Pancreas (tissue), 10 donors: ENCODE measurements at places on chromosomes 2 and 18.
A peak's percentile ranks its signal among the peaks of the same experiment; 100 is the strongest.

GRCh38 chr2:200693836-200694470, 108.1 kb downstream of the AOX1 start:
- no peak overlapping the region for H3K4me3 ChIP-seq
- H3K27me3 ChIP-seq, result no peaks in the 10 kb centered on the region
- DNase-seq, result no peak
- H3K36me3 ChIP-seq, result no peaks in the 10 kb centered on the region

- no peaks in the 10 kb centered on the region for H3K36me3 ChIP-seq
- no peak for DNase-seq
- no peak overlapping the region for H3K27ac ChIP-seq
- H3K4me3 ChIP-seq, result peak overlapping the region; percentile 1
- H3K27me3 ChIP-seq, result no peaks in the 10 kb centered on the region
These were observed 62.5 kb downstream of the GNAL start for GRCh38 chr18:11751341-11752115.

DNA sequence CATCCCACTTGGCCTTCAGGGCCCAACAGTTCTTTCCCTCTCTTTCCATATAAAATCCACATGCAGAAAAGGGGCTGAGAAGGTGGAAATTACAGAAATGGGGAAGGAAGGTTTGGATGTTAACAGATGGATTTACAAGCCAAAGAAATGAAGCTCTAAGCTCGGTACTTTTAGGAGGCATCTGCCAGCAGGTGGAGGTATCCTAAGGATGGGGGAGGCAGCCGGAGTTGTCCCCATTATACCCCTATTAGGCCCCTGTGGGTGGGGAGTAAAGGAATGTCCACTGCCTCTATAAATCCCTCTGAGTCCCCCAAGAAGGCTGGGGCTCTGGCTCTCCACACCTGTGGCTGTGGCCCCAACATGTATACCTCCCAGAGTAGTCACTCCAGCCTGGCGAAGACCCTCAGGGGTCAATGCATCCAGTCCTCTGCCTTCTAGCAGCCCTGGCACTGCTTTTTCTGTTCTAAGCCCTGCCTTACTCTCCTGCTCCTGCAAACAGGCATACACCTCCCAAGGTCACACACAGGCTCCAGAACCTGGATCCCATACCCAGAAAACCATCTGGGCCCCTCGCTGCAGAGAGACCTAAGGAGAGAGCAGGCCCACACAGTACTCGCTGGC, 1.2 kb downstream of the FBXO41 start:
- H3K27me3 ChIP-seq, result no peaks in the 10 kb centered on the region
- no peak for DNase-seq
- no peaks in the 10 kb centered on the region for H3K4me1 ChIP-seq
- H3K36me3 ChIP-seq, result no peaks in the 10 kb centered on the region
- H3K4me3 ChIP-seq, result peak overlapping the region; percentile 87
- H3K27ac ChIP-seq, result no peak overlapping the region

- H3K27ac ChIP-seq, result no peak overlapping the region
- no peaks in the 10 kb centered on the region for H3K4me1 ChIP-seq
- no peaks in the 10 kb centered on the region for H3K27me3 ChIP-seq
- no peak overlapping the region for H3K4me3 ChIP-seq
These were observed 423.4 kb downstream of the ZEB2 start for GRCh38 chr2:144096531-144096930.

DNA sequence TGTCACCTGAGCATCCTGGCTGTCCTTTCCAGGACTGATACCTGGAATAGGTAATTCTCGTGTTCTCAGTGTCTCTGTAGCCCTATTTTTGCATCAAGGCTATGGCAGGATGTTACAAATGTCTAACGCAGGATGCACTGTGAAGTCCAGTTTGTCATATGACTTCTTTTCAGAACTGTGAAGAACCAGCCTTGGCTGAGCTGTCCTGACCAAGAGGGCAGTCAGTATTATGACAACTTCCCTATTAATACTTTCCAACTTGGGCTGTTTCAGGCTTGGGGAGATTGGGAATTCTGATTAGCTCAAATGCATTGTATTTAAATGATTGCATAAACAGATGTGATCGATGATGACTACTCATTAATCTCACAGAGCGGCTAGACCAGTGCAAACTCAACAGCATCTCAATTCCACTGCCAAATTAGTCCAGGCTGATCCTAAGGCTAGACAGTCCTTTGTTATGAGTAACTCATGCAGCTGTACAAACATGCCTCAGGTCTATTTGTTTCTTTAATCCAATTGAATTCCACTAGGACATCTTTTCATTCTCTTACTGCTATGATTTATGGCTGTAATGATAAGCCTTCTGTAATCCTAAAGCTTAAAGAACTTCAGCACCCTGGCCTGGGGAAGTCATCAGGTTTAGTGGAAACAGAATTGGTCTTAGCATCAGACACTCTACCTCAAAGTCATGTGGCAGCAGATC, 331.6 kb downstream of the KCNS3 start:
- no peaks in the 10 kb centered on the region for H3K36me3 ChIP-seq
- H3K27me3 ChIP-seq, result no peaks in the 10 kb centered on the region
- no peak overlapping the region for H3K4me3 ChIP-seq
- no peaks in the 10 kb centered on the region for H3K4me1 ChIP-seq
- DNase-seq, result no peak

DNA sequence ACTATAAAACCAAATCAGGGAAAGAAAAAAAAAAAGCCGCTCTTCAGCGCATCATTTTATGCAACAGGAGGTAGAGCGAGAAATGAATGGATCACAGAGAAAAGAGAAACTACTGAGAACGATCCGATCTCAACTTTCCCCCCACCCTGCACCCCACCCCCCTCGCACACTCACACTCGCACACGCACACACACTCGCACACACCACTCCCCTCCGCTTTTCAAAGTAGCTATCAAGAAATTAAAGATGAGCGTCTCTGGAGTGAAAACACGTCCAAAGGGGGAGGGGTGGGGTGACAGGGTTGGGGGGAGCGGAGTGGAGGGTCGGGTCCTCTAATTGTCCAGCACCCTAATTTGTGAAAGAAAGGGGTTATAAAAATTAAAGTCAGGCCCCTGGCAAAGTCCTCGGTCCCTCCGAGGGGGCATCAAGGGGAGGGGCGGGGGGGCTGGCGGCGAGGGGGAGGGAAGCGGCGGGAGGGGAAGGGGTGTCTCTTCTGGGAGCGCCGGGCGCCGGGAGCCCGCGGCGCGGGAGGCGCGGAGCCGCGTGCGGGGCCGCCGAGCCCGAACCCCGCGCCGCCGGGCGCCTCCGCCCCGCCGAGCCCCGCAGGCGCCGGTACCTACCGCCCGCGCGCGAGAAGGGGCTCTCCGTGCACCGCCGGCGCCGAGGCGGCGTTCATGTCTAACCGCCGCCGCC, 428 bp downstream of the TCF4 start:
- H3K27ac ChIP-seq, result no peak overlapping the region
- peak overlapping the region; percentile 28 for H3K4me3 ChIP-seq
- DNase-seq, result no peak
- H3K4me1 ChIP-seq, result no peaks in the 10 kb centered on the region

DNA sequence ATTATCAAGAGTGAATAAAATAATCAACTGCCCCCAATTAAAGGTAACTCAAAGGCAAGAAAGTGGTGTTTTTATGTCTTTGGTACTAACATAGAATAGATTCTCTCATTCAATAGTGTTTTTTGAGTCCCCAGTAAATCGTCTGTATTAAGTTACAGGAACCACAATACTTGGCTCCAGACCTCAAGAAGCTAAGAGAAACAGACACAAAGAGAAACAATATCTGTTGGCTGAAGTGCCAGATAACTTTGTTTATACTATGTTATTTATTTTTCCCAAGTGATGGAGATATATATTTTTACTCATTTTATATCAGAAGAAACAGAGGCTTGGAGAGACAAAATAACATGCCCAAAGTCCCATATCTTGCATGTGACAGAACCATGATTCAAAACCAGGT, 201.7 kb upstream of the HNRNPA3 start:
- no peak overlapping the region for H3K4me3 ChIP-seq
- no peaks in the 10 kb centered on the region for H3K27me3 ChIP-seq
- H3K36me3 ChIP-seq, result no peaks in the 10 kb centered on the region
- no peak overlapping the region for H3K27ac ChIP-seq

DNA sequence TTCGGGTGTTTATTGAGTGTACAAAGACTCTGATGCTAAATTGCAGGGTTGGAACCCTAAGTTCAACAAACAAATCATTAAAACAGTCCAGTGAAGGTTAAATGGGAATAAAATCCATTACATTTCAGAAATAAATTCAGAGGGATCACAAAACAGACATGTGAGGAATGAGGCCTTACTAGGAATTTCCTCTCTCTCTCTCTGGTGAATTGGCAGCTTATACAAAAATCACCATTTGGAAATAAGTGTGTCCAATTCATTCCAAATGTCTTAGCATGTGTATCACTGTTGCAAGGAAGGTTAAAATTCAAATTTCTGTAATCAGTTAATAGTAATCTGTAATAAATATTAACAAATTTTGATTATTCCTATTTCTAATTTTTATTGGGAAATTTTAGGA, 228.6 kb upstream of the PXDN start:
- H3K27me3 ChIP-seq, result no peaks in the 10 kb centered on the region
- no peak overlapping the region for H3K4me3 ChIP-seq
- H3K4me1 ChIP-seq, result no peaks in the 10 kb centered on the region

DNA sequence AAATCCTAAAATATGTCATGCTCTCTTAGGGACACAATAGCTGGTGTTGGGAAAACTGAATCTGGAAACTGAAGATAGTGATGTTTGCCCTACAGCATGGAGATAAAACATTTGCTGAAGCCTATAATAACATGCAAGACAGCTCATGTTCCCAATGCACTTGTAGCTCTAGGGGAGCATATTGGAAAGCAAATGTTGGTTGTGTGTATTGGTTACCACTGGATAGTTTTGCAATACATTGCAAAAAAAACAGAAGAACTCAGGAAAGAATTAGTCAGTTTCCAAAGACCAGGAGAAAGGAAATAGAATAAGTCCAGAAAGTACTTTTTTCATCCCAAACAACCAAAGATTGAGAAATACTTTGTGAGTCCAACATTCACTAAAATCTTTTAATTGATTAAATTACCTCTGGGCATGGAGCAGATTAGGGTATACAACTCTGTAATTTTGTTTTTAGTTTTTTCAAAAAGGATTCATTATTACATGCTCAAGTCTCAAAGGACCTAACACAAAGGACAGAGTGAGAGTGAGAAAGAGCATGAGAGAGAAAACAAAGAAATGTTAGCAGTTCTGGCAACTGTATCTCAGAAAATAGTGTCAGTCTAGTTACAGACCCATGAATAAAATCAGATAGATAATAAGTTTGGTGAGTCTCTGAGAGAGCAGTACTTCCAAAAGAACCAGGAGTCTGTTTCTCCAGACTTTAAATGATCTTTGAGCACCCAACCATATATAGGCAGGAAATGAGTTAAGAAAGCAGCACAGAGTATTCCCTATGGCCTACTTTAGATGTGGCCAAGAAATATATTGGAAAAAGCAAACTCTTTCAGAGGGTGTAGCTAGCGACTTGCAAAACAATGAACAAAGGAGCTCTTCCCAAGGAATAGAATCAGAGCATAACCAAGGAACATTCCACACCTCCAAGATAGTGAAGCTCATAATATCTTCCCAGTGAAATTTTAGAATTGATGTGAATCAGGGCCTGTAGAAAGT, 36.6 kb upstream of the COL3A1 start:
- H3K27me3 ChIP-seq, result no peaks in the 10 kb centered on the region
- no peaks in the 10 kb centered on the region for H3K36me3 ChIP-seq
- H3K4me3 ChIP-seq, result no peak overlapping the region
- H3K27ac ChIP-seq, result peak overlapping the region; percentile 40
- no peak for DNase-seq

DNA sequence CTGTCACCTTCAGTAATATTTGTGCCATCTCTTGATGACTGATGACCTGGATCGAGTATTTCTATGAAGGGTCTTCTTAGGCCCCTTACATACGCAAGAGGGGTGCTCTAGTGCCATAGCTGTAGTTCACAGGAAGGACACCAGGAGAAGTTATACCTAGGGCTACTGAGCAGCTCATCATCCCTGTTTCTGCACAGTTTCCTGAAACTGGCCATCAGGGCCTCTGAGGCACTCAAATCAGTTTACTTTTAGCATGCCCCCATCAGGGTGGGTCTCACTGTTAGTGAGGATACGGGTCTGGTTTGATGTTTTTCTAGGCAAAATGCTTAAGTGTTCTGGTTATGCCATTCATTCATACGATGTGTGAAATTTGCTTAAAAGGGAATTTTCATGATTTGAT, 20.0 kb upstream of the FBLN7 start:
- no peaks in the 10 kb centered on the region for H3K27me3 ChIP-seq
- no peaks in the 10 kb centered on the region for H3K4me1 ChIP-seq
- H3K36me3 ChIP-seq, result no peaks in the 10 kb centered on the region

DNA sequence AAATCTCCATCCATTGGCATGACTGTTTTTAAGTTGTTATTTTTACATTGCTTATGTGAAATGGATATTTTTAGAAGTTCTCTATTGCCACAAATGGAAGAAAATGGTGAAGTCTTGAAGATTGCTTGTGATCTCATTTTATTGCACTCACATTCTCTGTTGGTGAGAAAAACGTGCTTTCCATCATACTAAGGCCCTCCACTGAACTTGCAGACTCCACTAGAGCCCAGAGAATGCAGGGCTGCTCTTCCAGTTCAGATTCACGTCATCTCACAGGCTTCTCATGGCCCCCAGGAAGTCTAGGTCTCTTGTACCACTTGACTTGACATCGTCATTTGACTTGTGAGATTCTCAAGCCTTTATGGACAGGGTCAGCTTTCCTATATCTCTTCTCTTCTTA, 254.8 kb upstream of the COPS8 start:
- no peak for DNase-seq
- H3K27ac ChIP-seq, result no peak overlapping the region
- H3K4me3 ChIP-seq, result no peak overlapping the region
- H3K36me3 ChIP-seq, result no peaks in the 10 kb centered on the region

- no peaks in the 10 kb centered on the region for H3K36me3 ChIP-seq
- no peak overlapping the region for H3K4me3 ChIP-seq
- H3K27me3 ChIP-seq, result no peaks in the 10 kb centered on the region
These were observed 2.8 kb downstream of the CYTIP start for GRCh38 chr2:157441072-157441454.

DNA sequence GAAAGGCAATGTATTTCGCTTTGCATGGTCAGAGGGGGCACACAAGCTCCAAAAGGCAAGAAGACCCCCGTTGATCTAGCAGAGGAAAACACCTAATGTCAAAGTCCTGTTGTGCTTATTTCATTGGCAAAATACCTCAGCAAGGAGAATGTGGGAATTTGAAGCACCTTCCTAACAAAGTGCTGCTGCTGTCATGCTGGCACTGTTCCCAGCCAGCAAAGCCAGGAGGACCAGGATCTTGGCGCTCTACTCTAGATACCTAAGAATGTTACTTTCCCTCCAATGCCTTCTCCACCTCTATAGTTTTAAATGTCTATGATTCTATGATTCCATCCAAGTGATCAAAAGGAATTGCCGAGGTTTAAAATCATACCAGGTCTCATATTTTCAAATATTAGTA, 867.9 kb upstream of the POU3F3 start:
- H3K4me1 ChIP-seq, result no peaks in the 10 kb centered on the region
- H3K36me3 ChIP-seq, result no peaks in the 10 kb centered on the region
- DNase-seq, result no peak
